T-cell (primary cell): ENCODE measurements at places on chromosomes 3 and 15. TPM values are rescaled to one million over a fixed set of nuclear protein-coding genes. Genes with fewer than 3 reads are reported as not detected.

DNA sequence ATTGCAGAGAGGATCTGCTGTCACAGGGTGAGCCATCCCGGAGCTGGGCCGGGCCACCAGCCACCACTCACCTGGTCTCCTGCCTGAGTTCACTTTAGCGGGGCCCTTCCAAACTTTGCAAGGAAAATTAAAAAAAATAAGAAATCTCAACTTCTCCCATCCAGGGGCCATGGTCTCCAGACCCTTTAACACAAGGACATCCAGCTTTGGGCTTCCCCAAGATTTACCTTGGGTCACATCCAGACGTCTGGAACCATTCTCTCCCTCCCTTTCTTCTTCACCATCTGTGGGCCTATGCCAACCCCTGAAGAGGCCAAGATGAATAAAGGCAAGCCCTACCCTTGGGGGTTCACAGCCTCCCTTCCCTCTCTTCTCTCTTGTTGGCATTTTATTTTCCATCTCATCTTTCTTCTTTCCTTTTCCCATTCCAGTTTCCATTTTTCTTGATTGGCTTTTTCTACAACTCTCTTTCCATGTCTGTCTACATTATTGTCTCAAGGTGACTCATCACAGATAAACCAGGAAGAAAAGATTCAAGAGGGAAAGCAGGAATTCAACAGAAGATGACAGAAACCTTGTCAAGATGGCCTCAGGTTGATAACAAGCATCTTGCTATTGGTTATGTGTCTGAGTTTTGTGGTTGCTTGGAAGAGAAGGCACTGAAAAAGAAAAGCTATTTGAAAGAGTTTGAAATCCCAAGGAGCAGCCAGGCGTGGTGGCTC lies 49.5 kb downstream of the ITGA11 start:
- no peak for DNase-seq

- DNase-seq, result no peak
Observed at GRCh38 chr3:197959500-197959890, 522 bp upstream of the LMLN start.

GRCh38 chr3:173397161-173398110 lies at the start of gene NLGN1:
Gene NLGN1 (plus strand): TSS chr3:173397744.
- no peak for DNase-seq

GRCh38 chr3:74506246-74506645 lies 108.2 kb downstream of the CNTN3 start:
- DNase-seq, result no peak

KBTBD12 gene
- total RNA-seq, result not detected

GRCh38 chr3:67674055-67674454 lies 19.6 kb upstream of the SUCLG2 start:
- DNase-seq, result peak; percentile 2

DNA sequence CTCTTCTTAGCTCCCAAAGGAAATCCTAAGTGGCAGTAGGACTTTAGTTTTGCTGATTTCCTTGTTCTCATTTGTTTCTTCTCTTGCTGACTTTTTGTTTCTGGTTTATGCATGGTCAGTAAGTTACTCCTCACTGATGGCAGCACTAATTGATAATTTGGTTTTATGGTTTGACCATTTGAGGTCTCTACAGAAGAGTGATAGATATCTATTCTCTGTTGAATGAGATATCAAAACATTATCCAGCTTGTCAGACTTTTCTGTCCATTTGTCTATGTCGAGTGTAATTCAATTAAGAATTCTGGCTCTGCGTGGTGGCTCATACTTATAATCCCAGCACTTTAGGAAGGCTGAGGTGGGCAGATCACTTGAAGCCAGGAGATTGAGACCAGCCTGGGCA lies 84.5 kb upstream of the PLXND1 start:
- no peak for DNase-seq

GRCh38 chr3:35183927-35184675 lies 455.2 kb upstream of the ARPP21 start:
- DNase-seq, result no peak

DNA sequence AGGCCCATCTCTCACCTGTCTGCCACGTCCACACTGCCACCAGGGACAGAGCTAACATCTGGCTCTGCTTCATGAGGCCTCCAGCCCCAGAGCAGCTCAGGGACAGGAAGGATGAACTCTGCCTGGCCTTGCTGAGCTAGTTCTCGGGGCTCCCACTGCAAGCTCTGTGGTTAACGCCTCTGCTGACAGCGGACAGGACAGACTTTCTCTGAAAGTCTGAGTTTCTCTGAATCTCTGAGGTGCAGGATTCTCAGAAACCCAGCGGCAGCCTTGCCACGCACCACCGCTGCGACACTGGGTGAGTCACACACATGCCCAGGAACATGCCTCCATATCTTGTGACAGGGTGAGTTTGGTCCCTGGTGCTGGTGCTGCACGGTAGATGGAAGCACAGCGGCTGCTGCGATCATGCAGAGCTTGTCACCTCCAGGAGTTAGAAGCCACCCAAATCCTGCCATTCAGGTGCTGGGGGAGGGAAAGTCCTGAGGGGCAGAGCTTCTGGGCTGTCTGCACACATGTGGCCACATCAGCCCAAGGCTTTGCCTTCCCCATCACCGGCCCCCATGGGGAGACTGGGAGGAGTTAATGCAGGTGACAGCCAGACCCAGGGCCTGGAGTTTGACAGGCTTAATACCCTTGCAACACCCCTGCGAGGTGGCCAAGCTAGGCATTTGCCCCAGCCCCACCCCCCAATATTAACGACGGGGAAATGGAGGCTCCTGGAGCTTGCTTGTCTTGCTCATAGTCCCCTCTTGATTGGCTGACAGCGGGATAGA lies 267.0 kb downstream of the PLCL2 start:
- DNase-seq, result peak; percentile 71

DNA sequence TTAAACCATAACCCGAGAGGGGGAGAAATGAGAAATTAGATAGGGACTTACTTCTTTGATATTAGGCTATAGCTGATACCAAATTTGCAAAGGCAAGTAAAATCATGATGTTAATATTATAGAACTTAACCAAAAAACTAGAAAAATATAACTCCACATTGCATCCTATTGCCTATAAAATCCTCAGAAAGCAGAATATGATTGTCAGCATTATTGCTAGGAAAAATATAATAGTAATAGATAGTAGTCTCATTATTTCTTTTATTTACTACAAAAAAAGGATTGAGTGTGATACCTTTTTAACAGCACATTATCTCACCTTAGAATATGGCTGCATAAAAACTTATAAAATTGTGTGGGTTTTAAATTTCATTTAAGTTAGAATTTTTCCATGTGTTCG lies 206.5 kb upstream of the CDIN1 start:
- DNase-seq, result no peak

DNA sequence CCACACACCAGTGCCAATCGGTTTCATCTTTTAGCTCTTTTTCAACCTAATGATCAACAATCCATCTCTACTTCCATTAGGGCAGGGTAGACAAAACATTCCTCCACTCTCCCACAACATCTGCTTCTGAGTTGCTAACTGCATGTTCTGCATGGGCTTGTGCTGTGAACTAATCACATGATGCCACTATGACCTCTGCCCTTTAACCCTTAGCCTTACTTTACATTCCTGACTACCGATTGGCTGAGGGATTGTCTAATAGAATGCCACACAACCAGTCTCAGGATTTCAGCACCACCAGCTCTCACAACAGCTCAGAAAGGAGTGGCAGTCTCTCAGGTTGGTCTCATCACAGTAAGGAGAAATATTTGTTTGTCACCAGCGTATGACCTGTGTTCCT lies 562.8 kb downstream of the ROBO2 start:
- DNase-seq, result no peak

- no peak for DNase-seq
Observed at GRCh38 chr15:59245559-59245958, 38.9 kb downstream of the LDHAL6B start.

ASB14 gene
- not detected for total RNA-seq

GRCh38 chr3:124260206-124260915 lies 268.4 kb upstream of the ROPN1 start:
- DNase-seq, result no peak

TPRA1 gene
- total RNA-seq, result 18.4 TPM

MCF2L2 gene
- 4.8 TPM for total RNA-seq

DNA sequence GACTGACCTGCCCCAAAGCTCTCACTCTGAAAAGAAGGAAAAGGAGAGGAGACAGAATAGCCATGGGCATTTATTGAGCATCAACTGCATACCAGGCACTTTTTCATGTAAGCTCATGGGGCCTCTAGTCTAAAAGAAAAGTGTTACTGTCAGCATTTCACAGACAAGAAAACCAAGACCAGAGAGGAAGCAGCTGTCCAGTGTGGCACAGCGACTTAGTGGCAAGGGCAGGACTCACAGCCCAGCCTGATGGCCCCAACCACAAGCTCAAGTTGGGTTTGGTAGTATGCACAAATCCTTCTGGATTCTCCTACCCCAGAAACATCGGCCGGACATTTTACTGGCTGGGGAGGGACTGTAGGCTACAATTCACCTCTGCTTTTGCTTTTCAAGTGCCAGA lies 5.8 kb downstream of the EFCC1 start:
- no peak for DNase-seq

CYP1A2 gene
- total RNA-seq, result not detected

DNA sequence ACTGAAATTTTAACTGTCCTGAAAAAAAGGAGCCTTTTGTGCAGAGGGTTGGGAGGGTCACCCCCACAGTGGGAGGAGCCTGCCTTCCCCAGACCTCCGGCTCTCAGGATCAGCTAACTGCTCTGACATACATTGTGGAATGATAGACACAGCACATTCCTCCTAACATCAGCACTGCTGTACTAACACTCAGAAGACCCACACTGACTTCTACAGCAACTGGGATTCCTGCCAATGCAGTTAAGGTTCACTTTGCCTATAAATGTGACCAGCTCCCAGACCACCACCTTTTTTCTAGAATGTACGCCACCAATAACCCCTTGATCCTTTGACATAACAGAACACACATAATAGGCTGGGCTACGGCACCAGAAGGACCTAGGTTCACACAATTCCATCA lies 3.2 kb downstream of the CPEB1 start:
- no peak for DNase-seq

- no peak for DNase-seq
Observed at GRCh38 chr15:84929795-84930603, 45.5 kb downstream of the SLC28A1 start.

ITPR1 gene
- total RNA-seq, result 57.4 TPM

DNA sequence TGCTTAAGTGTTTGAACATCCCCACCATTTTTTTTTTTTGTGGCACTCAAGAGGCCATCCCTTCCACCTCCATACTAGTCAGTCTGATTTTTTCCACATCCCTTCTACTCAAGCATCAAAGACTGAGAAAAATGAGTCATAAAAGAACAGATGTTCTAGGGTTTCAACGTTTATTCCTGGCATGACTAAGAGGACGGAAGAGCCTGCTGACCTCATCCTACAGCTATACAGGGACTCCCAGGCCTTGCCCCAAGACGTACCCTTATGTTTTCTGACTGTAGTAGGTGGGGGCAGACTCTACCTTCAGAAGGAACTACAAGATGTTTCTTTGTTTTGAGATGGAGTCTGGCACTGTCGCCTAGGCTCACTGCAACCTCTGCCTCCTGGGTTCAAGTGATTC lies 3.3 kb upstream of the ITPKA start:
- DNase-seq, result no peak

MYL3 gene
- not detected for total RNA-seq

- DNase-seq, result no peak
Observed at GRCh38 chr3:9916734-9917680, at the start of gene IL17RC. Gene IL17RC (plus strand): TSS chr3:9917098. CDS start chr3:9917316, 218 bp downstream.

DNA sequence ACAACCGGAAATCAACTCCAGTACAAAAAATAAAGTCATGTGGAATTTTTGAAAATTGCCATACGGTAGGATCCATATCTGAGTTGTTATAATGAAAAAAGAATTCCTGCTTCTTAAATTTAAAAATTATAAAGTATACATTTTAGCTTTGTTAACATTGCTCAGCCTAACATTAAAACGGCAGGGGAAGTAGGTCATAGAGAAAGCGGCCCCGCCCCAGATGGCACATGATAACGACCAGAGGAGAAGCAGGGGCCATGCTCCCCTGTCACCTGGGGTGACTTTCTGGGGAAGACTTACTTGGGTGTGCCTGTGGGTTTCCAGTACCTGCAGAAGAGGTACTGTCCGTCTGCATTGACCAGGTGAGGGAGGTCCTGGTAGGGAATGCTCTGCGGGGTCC lies 921 bp downstream of the MGLL start:
- no peak for DNase-seq

DNA sequence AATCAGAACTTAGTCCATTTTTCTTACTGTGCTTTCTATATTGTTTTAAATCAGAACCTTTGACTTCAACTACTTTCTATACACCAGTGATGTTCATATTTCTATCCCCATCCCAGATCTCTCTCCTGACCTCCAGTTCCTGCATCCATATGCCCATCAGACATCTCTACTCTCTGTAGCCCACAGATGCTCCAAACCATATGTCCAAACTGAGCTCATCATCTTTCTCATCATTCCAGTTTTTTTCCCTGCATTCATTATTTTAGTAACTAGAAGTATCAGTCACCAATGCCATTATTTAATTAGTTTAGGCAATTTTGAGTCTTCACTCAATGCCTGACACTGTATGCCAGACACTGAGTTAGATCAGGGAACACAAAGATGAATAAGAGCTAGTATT lies 25.4 kb upstream of the IL16 start:
- no peak for DNase-seq

DNA sequence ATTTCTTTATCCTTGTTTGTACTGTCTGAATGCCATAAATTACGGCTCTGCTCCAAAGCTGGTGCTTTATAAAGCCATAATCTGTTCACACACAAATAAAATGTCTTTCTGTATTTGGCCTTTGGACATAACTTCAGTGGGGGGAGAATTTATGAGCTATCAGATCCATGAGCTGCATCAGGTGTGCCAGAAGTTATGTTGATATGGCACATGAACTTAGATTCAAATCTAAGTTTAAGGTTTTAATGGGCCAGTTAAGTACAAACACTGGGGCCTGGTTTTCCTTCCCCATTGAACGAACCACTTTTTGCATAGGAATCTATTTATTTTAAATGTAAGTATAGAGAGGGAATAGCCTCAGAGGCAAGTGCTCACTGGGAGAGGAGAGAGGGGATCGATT lies 239.9 kb downstream of the NFKBIZ start:
- DNase-seq, result no peak

C3orf33 gene
- 1.2 TPM for total RNA-seq

DNA sequence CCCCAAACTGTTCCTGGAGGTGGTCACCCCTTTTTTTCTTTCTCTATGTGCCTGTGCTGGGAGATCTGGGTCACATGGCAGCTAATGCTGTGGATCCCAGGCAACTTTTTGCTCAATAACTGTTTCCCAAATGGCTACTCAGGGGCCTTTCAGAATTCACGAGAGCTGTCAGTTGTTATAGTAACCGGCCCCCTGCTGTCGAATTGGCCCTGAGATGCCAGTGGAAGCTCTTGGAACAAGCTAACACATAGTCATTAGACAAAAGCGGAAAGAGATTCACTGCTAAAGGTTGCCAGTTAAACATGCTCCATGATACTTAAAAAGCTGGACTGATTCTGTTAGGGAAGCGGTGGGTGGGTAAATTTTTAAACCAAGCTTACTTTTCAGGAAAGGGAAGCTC lies 144.1 kb downstream of the FEZF2 start:
- DNase-seq, result no peak

GRCh38 chr15:36301947-36302346 lies 277.5 kb upstream of the CDIN1 start:
- no peak for DNase-seq

GOLIM4 gene
- total RNA-seq, result 0.58 TPM

- DNase-seq, result peak; percentile 87
Observed at GRCh38 chr3:46538803-46539442, 27.2 kb downstream of the LRRC2 start.
